ENCODE measurements at places on chromosomes 3 and 15. TPM values are rescaled to one million over a fixed set of nuclear protein-coding genes. Genes with fewer than 3 reads are reported as not detected.

FGD5 gene
- 0.05 TPM for total RNA-seq

ENTPD3 gene
- total RNA-seq: not detected

DNA sequence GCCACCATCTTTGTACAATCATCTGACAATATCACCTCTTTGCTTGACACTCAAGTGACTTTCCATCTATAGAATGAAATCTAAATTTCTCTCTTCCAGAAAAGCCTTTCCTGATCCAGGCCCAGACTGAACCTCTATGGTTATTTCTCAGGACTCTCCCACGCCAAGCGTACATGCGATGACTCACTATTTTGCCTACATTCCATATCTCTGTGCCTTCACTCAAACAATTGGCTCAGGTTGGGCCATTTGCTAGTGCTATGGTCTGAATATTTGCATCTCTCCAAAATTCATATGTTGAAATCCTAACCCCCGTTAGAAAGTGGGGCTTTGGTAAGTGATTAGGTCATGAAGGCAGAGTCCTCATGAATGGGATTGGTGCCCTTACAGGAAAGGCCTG, 43.9 kb downstream of the ST3GAL6 start:
- no peak for DNase-seq

ISL2 gene
- 4.4 TPM for total RNA-seq

CKMT1A gene
- total RNA-seq: not detected

- DNase-seq: no peak
These were observed 75.5 kb downstream of the DLG1 start for GRCh38 chr3:197222937-197223370.

DNA sequence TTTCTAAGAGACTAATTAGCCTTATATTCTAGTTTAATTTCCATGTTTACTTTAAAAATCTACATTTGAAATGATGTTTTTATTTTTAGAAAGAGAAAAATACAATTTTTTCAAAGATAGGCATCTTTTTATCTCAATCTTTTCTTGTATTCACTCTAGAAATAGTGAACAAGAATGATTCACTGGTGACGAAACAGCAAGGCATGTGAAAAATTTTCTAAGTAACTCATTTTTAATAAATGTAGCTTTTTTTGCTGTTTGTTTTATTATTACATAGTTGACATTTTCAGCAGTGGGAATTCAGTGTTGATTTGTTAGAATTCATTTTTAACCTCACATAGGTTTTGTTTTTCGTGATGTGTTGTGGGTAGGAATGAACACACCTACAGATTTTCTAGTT, 1226.4 kb downstream of the NSUN3 start:
- DNase-seq: no peak

DNA sequence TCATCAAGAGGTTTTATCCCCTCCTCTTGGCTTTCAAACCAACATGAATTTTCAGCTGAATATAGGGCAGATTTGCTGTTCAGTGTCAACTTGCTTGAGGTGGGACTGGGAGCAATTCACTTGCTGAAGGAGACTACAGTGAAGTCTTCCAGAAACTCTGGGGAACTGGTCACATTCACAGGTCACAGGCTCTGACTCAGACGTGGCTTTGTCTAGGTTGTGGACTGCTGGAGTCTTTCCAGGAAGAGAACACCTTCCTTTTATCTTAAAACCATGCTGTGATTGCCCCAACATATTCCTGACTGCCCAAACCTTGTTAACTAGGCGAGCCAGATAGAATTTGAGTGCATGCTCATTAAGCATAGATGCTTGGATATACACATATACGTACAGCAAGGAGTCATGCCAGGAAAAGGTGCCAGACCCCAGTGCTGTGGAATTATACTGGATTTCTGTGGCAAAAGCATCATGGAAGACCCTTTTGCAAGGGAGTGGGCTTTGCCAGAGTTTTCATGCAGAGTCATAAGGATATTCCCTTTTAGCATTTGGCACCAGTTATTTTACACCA, 399.1 kb upstream of the TBL1XR1 start:
- peak; percentile 91 for DNase-seq

GRCh38 chr3:31573036-31573779, 40.5 kb downstream of the STT3B start:
- DNase-seq: no peak

GRCh38 chr15:71469413-71469812, 340.9 kb upstream of the NR2E3 start:
- no peak for DNase-seq

HEG1 gene
- total RNA-seq: 59.7 TPM

DNA sequence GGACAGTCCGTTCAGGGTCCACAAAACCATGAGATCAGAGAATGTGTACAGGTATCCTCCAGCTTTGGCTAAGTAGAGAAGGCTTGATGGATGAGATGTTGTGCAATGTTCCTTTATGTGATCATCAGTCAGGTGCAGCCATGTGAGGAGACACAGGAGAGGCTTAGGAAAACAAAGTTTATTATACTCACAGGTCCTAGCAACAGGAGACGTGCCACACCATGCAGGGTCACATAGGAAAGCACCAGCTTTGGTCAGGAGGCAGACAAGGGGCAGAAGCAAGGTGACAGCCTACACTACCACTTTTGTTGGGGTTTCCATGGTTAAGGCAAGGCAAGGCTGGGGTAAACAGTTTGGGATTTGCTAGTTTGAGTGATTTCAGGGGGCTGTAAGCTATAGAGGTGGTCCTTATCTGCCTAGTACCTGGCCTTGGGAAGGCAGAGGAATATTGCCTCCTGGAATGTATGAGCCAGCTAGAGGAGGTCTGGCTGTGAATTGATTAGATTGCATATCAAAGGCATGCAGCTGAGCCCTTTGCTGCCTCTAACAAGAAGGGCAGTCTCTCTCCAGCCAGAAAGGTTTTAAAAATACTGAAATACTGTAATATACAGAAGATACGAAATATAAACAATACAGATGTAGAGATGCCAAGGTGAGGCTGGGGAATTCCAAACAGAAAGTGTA, 248.6 kb downstream of the RYR3 start:
- DNase-seq: no peak

CRYBG3 gene
- 16.4 TPM for total RNA-seq

GRCh38 chr15:99404454-99404853, 153.2 kb downstream of the LRRC28 start:
- DNase-seq: no peak

All from M059J (cell line).